ENCODE measurements at places on chromosomes 6 and 20.

DNA sequence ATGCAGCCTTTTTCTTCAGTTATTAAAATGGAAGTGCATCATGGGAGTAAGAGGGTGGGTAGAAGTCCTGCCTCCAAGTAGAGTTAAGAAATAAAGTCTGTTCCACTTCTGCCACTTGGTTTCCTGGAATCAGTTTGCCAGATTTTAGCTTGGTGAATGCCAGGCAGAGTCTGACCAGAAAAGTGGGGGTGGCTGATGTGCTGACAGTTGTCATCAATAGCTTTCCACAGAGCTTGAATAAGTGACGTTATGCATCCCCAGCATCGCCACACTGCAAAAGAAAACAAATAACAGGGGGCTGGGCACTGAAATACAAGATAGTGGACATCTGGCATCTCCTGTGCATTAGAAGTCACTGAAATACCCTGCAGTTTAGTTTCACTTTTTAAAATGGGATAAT is 30.8 kb upstream of the CEP162 start:
- DNase-seq, result no peak

DNA sequence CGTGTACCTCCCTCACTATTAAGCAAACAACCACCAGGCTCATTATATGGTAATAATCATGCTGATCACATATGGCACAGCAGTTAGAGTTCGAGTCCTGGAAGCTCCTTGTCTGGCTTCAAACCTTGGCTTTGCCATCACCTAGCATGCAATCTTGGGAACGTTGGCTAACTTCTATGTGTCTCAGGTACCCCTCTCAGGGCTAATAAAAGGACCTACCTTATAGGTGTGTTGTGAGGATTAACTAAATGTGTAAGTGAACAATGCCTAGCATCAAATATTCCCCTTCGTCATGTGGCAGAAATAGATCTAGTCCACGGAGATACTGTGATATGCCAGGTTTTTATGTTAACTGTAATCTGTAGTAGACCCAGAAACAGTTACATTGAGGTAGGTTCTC is 10.4 kb downstream of the CYP24A1 start:
- no peak for DNase-seq

DNA sequence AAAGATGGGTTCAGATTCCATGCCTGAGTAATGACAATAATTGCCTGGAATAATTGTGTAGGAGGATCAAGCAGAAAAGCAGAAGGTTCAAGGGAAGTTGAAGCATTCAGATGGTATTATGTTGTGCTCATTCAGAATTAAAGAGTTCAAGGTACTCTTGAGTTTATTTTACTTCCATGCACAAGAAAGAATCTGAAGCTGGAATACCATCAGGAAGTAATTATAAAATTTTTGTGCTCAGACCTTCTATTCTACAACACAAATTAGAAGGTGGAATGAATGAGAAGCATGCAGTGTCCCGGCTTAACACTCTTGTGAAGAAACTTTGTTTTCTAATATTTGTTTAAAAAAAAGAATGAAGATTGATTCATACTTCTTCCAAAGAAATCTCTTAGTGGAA is 139.4 kb upstream of the ENPP5 start:
- DNase-seq, result no peak

DNA sequence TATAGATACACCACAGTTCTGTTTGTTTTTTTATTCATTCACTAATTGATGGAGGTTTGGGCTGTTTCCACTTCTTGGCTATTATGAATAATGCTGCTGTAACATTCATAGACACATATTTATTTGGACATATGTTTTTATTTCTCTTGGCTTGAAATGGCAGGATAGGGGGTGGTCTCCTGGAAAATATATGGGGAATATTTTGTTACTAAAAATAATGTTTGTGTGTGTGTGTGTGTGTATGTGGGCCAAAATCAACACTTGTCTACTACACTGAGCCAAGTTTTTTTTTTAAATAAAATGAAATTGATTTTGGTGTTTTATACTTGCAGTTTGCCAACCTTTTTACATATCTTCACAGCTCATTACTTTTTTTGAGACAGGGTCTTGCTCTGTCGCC is 264.4 kb upstream of the SULF2 start:
- no peak for DNase-seq
